Stimulated activated CD4-positive, alpha-beta T cell treated with anti-CD3 and anti-CD28 coated beads, Interleukin-15, amount 100 ng/mL, for 1 hour (primary cell): ENCODE measurements at places on chromosomes 3 and 15.

GRCh38 chr3:148203297-148204010 is 494.2 kb upstream of the AGTR1 start:
- no peak for DNase-seq

GRCh38 chr15:42788725-42789124 is 51.8 kb upstream of the CDAN1 start:
- DNase-seq, result no peak

DNA sequence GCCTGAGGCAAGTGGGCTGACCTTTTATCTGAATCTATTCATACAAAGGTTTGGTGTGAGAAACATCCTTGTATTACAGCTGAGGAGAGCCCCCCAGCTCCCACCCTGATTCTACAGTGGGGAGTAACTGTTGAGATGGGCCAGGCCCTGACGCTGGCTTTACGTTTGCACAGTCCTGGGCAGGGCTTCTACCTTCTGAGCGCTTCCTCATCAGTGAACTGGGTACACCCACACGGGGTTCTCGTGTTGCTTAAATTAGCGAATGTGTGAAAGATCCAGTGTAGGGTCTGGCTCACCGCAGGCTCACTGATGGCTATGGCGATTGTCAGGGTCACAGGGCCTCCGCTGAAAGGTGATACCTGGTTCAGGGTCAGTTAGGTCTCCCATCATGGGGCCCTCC is 7.3 kb upstream of the GHRL start:
- no peak for DNase-seq

DNA sequence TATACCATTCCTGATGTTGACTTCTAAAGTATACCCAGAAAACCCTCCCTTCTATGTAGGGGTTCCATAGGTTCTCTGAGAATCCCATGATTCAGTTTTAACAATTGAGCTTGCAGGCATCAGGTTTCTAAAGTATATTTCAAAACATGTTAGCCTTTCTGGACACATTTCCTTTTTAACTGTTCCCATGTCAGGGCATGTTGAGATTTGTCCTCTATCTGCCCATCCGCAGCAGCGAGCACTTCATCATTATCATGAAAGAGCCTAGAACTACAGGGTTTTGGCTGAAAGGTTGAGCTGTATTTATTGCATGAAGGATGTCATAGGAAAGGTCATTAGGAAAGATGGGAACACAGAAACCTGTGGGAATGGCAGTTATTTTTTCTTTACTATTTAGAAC is 201.1 kb upstream of the BHLHE40 start:
- no peak for DNase-seq

DNA sequence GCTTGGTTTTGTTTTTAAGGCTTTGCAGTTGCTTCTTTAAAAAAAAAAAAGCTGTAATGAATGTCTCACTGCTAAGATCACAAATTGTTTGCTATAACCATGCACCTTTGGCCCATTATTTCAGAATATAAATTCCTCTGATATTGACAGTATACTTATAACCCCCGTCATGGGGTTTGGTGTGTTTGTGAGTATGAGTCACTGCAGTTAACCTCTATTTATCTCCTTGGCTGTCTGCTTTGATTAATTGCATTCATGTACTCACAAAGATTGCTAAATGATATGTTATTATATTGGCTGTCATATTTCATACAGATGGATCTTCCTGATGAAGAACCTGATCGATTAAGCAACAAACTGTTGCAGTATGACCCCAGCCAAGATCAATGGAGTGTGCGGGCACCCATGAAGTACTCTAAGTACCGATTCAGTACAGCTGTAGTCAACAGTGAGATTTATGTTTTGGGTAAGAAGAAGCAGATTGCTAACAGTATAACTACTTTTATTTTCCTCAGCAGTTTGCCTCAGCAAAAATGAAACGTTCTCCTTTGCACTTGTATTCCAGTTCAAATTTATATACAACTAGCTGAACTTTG is 14.9 kb downstream of the KBTBD12 start:
- DNase-seq, result no peak

DNA sequence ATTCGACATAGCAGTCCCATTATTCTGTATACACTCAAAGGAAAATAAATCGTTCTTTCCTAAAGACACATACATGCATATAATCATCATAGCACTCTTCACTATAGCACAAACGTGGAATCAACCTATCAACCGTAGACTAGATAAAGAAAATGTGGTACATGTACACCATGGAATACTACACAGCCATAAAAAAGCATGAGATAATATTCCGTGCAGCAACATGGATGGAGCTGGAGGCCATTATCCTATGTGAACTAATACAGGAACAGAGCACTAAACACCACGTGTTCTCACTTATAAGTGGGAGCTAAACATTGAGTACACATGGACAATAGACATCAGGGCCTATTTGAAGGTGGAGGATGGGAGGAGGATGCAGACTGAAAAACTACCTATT is 12.1 kb upstream of the MAP3K13 start:
- DNase-seq, result no peak
